ENCODE measurements at places on chromosomes 3 and 15.

- H3K27me3 ChIP-seq, result no peaks in the 10 kb centered on the region
- H3K4me3 ChIP-seq, result no peak overlapping the region
- peak; percentile 66 for DNase-seq
- H3K36me3 ChIP-seq, result no peaks in the 10 kb centered on the region
- H3K27ac ChIP-seq, result no peak overlapping the region
- no peaks in the 10 kb centered on the region for H3K4me1 ChIP-seq
Observed at GRCh38 chr15:73908030-73908821, 18.0 kb upstream of the LOXL1 start.

DNA sequence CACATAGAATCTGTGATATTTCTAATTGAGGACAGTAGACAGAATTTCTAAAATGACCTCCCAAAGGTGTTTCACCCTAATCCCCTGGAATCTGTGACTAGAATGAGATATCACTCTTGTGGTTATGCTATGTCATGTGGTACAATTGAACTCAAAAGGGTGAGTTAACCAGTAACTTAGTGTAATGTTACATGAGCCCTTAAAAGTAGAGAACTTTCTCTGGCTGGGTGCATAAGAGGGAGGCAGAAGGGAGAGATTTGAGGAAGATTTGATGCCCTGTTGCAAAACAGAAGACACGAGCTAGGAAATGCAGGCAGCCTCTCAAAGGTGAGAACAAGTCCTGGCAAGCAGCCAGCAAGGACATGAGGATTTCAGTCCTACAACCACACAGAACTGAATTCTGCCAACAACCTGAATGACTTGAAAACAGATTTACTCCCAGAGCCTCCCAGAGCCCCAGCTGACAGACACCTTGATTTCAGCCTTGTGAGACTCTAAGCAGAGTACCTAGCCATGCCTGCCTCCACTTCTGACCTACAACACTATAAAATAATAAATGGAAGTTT is 160.3 kb downstream of the MTHFS start:
- no peaks in the 10 kb centered on the region for H3K4me1 ChIP-seq
- DNase-seq, result no peak
- no peaks in the 10 kb centered on the region for H3K36me3 ChIP-seq
- no peak overlapping the region for H3K27ac ChIP-seq
- no peaks in the 10 kb centered on the region for H3K27me3 ChIP-seq

- H3K27me3 ChIP-seq, result no peaks in the 10 kb centered on the region
- no peak for DNase-seq
- H3K4me3 ChIP-seq, result no peak overlapping the region
- H3K36me3 ChIP-seq, result no peaks in the 10 kb centered on the region
- H3K27ac ChIP-seq, result no peak overlapping the region
Observed at GRCh38 chr15:101020451-101020850, 101.3 kb downstream of the LRRK1 start.

DNA sequence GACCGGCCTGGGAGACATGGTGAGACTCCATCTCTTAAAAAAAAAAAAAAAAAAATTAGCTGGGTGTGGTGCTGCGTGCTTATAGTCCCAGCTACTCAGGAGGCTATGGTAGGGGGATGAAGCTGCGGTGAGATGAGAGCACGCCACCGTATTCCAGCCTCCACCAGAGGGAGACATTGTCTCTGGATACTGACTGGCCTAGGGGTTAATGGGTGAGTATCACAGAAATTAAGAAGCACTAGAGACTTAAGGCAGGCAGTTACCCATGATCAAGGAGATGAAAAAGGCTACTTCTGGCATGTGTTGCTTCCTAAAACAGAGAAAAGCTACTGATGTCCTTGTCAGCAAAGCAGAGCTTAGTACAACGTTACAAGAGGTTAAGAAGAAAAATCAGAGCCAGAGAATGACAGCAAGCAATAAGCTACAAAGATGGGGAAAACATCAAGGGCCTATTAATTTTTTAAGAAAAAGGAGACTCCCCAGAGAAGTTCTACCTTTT is 8.6 kb downstream of the TFRC start:
- no peak overlapping the region for H3K27ac ChIP-seq
- no peaks in the 10 kb centered on the region for H3K27me3 ChIP-seq
- H3K4me3 ChIP-seq, result no peak overlapping the region
- H3K4me1 ChIP-seq, result no peaks in the 10 kb centered on the region
- H3K36me3 ChIP-seq, result no peaks in the 10 kb centered on the region

DNA sequence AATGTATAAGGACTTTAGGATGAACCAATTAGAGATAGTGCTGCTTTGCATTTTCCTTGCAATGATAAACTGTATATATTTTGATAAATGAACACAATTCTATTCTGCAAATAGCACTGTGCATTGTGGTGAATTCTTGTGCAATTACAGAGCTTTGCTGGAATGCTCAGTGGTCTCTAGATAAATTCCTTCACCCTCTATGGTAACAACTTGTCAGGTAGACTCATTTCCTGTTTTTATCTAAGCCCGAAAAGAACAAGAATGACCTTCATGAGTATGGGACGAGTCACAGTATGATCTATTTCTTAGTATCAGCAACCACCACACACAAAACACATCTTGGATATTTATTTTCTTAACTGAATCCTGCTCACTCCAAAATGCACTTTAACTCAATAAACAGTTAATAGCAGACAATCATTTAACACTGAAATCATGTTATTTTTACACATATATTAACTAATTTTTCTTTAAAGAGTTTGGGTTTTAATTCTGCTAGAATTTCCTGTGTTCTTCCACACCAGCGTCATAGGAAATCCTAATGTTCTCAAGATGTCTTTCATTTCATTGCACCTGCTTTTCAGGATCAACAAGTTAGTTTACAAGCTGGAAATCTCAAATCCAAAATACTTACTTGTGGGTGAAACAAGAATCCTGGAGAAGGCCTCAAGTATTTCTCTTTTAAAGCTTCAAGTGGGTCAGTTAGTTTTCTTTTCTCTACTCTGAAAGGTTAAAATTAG is 551.2 kb downstream of the MECOM start:
- DNase-seq, result no peak
- H3K27ac ChIP-seq, result peak overlapping the region; percentile 53
- no peaks in the 10 kb centered on the region for H3K27me3 ChIP-seq
- H3K4me3 ChIP-seq, result no peak overlapping the region
- no peaks in the 10 kb centered on the region for H3K36me3 ChIP-seq
- no peaks in the 10 kb centered on the region for H3K4me1 ChIP-seq

DNA sequence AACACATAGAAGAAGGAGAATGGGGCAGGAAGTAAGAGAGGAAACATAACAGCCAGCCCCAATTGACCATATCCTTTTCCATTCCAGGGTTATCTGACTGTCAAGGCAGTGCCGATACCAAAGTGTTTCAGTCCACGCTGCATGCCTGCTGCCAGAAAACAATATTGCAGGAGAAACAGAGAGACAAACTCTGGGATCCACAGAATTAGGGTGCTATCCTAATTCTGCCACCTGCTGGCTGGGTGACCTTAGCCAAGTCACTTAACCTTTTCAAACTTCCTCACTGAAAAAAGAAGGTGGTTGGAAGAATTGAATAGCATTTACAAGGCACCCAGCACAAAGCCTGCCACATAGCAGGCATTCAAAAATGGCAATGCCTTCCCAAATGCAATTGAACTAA is 32.0 kb downstream of the GLB1 start:
- H3K36me3 ChIP-seq, result no peaks in the 10 kb centered on the region
- H3K27me3 ChIP-seq, result no peaks in the 10 kb centered on the region
- DNase-seq, result no peak

GRCh38 chr3:156668073-156668763 is 6.2 kb upstream of the TIPARP start:
- H3K4me3 ChIP-seq, result no peak overlapping the region
- DNase-seq, result no peak
- no peak overlapping the region for H3K27ac ChIP-seq
- H3K36me3 ChIP-seq, result no peaks in the 10 kb centered on the region

- H3K27ac ChIP-seq, result no peak overlapping the region
- H3K36me3 ChIP-seq, result no peaks in the 10 kb centered on the region
- H3K27me3 ChIP-seq, result no peaks in the 10 kb centered on the region
- H3K4me1 ChIP-seq, result no peaks in the 10 kb centered on the region
Observed at GRCh38 chr3:186307594-186308221, 54.3 kb downstream of the DGKG start.

- H3K4me3 ChIP-seq, result no peak overlapping the region
- no peak overlapping the region for H3K27ac ChIP-seq
- DNase-seq, result no peak
- no peaks in the 10 kb centered on the region for H3K4me1 ChIP-seq
Observed at GRCh38 chr15:71746719-71747118, 63.6 kb upstream of the NR2E3 start.

Data from uterus (tissue), 4 donors.